ENCODE measurements at places on chromosomes 4 and X. TPM values are rescaled to one million over a fixed set of nuclear protein-coding genes. Genes with fewer than 3 reads are reported as not detected.

Gene CT45A1
- not detected for total RNA-seq

Gene ZNF182
- 1.6 TPM for total RNA-seq

DNA sequence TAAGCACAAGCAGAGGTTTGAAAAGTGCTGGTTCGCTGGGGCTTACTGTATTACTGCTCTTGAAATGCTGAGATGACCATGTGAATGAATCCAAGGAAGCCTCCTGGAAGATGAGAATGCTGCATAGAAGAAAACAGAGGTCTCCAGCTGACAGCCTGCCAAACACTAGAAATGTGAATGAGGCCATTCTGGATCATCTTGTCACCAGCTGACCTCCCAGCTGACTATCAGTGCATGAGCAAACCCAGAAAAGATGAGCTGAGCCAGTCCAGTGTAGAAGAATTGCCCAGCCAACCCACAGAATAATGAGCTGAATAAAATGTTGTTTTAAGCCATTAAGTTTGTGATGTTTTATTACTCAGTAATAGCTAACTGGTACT lies 49.1 kb upstream of the DYNLT3 start:
- no peak overlapping the region for H3K4me3 ChIP-seq
- H3K36me3 ChIP-seq, result no peaks in the 10 kb centered on the region
- peak; percentile 19 for DNase-seq
- H3K27me3 ChIP-seq, result no peaks in the 10 kb centered on the region
- H3K27ac ChIP-seq, result no peak overlapping the region

GRCh38 chr4:106343865-106344646 lies 24.5 kb downstream of the GIMD1 start:
- H3K36me3 ChIP-seq, result peaks cover 37% of the 10 kb centered on the region
- DNase-seq, result no peak
- peaks cover 15% of the 10 kb centered on the region for H3K4me1 ChIP-seq
- 0 out of 2 replicates have a peak overlapping the region, but pooled peaks have one; percentile 0 for H3K27ac ChIP-seq

DNA sequence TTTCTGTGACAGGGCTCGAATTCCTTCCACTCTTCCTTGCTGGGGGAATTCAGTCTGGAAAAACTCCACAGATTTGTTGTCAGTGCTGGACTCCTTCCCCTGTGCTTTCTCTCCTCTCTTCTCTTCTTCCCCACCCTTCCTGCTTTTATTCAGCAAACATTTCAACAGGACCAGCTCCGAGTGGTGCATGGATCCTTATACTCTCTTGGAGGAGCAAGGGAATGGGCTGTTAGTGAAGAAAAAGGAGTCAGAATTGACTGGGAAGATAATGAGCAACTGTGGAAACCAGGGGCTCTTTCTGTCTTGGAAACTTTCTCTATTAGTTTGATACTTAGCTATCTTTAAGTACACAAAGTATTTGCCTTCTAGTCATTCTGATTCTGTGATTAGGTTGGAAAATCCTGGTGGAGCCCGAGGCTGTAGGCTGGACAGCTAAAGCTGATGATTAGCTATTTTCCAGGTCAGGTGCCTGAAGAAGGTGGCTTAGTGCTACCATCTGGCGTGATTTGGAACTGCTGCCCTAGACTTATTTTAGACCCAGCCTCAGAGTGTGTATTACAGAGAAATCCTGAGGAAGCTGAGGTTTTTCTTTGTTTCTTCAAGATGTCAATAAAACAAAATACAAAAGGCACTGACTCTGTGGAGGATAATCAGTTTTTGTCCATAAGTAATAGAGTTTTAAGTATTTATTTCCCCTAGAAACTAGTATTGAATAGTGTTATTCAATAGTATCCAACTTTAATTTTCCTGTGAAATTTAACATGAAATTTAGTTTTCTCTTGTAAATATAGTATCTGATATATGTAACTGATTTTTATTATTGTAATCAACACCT lies 38.4 kb downstream of the NAP1L5 start:
- H3K4me1 ChIP-seq, result peaks cover 49% of the 10 kb centered on the region
- peak; percentile 87 for DNase-seq
- H3K36me3 ChIP-seq, result peaks cover 7% of the 10 kb centered on the region
- H3K27ac ChIP-seq, result peak overlapping the region; percentile 95
- no peaks in the 10 kb centered on the region for H3K27me3 ChIP-seq
- H3K4me3 ChIP-seq, result no peak overlapping the region

- H3K36me3 ChIP-seq, result no peaks in the 10 kb centered on the region
- H3K27ac ChIP-seq, result no peak overlapping the region
- DNase-seq, result peak; percentile 24
- H3K4me3 ChIP-seq, result no peak overlapping the region
- peaks cover 25% of the 10 kb centered on the region for H3K4me1 ChIP-seq
These were observed 349.8 kb downstream of the OPHN1 start for GRCh38 chrX:68083510-68083909.

DNA sequence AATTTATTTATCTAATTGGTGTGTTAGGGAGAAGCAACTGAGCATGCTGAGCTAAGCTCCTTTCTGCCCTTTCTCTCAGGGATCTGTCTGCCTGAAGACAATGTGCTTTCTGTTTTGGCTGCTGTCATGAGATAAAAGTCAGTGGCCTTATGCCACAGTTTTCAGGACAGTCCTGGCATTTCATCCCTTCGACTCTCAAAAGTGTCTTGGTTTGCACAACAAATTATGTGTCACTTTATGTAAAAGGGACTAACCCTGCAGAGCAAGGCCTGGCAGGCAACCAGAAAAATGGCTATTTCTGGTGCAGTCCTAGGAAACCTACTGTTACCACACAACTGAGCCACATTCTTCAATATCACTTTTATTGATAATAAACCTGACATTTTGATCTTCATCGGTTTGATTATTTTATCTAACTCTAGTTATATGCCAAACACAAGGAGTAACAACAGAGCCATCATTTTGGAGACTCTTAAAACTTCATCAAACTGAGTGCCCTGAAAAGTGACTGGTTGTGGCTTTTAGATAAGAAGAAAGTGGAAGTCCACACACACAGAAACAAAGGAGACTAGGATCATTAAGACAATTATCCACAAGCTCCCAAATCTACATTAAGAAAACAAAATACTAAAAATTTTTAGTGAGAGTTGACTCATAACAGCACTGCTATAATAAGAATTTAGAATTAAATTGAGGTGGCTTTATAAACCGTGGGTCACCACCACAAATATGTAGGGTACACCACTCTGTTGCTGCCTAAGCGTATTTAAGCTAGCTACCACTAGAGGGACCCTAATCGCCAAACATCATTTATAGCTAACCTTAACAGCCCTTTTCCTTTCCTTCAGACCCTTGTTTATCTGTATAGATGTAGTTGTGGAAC lies 95.9 kb upstream of the PTPN13 start:
- no peaks in the 10 kb centered on the region for H3K27me3 ChIP-seq
- peaks cover 50% of the 10 kb centered on the region for H3K4me1 ChIP-seq
- H3K27ac ChIP-seq, result peak overlapping the region; percentile 53
- H3K36me3 ChIP-seq, result no peaks in the 10 kb centered on the region

Gene XAGE2
- not detected for total RNA-seq

DNA sequence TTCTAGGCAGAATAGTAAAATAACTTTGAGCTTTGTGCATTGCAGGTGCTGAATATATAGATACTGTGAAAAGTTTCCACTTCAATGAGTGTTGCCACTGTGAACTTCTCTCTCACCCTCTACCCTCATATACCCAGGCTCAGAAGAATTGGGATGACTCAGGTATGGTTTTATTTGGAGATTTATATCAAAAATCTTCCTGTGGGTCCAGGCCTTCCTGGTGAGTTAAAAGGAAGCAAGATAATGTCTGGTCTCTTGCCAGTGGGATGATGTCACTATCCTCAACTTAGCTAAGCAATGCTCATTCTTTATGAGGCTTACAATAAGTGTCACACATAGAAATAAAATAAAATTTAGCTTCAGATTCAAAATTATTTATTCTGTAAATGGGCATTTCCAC lies 153.3 kb upstream of the TENT5D start:
- H3K27me3 ChIP-seq, result no peaks in the 10 kb centered on the region
- no peak overlapping the region for H3K4me3 ChIP-seq
- H3K36me3 ChIP-seq, result no peaks in the 10 kb centered on the region
- DNase-seq, result no peak
- H3K27ac ChIP-seq, result no peak overlapping the region

Gene SHOX
- not detected for total RNA-seq

Gene CT45A10
- total RNA-seq, result not detected

DNA sequence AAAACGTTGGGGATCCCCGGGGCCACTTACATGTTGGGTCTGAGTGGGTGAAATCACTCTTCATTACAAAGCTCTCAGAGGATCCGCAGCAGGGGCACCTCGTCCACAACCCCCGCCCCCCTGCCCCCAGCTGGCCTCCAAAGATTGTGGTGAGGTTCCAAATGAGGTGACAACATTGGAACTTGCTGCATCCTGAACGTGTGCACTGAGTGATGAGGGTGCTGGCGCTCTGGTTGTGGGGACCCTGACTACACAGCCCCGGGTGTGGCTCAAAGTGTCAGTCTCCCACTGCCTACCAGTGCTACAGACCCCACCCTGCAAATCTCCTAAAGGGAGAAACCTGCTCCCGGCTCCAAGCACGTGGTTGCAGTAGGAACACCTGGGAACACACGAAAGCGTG lies 111.9 kb downstream of the PHKA2 start:
- H3K36me3 ChIP-seq, result no peaks in the 10 kb centered on the region
- H3K4me1 ChIP-seq, result peaks cover 8% of the 10 kb centered on the region
- no peak for DNase-seq
- H3K4me3 ChIP-seq, result no peak overlapping the region

DNA sequence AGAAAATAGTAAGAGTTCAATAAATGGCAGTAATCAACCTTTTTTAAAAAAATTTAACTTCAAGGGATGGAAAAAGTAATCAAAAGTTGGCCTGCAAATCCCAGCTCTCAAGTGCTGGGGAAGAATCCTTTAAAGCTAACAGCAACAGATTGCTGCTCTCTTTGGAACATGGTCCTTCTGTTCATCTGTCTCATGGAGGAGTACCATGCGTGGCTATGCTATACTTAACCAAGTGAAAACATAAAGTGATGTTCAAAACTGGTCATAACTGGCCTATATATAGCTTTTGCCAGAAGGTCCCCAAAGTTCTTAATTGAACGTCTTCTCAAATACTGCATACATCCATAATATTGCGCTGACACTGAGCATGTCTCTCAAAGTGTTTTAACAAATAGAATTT lies 154.4 kb downstream of the GABRB1 start:
- H3K27me3 ChIP-seq, result no peaks in the 10 kb centered on the region
- no peak overlapping the region for H3K4me3 ChIP-seq
- H3K4me1 ChIP-seq, result no peaks in the 10 kb centered on the region
- H3K27ac ChIP-seq, result no peak overlapping the region
- no peak for DNase-seq

Gene OTUD6A
- total RNA-seq, result not detected

Gene CDKL5
- 2.0 TPM for total RNA-seq

DNA sequence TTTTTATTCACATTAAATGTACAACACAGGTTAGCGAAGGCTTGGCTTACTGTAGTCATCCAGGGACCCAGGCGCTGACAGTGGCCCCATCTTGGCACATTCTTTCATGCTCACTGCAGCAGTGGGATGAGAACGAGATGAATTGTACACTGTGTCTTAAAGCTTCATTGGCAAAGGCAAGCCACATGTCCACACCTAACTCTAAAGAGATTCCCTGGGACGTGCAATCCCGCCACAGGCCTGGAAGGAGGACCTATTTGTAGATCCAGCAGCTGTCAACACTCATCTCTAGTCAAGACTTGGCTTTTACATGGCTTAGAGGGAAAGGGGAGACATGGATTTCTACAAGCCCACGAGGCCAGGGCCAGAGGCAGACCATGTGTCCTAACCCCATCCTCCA lies 16.1 kb upstream of the CXCR3 start:
- DNase-seq, result no peak
- no peak overlapping the region for H3K4me3 ChIP-seq
- H3K36me3 ChIP-seq, result no peaks in the 10 kb centered on the region
- no peak overlapping the region for H3K27ac ChIP-seq

Gene TCEAL6
- total RNA-seq, result not detected

Gene TMEM31
- not detected for total RNA-seq

GRCh38 chr4:1684506-1685234 lies 557 bp upstream of the FAM53A start:
- no peak for DNase-seq
- no peaks in the 10 kb centered on the region for H3K36me3 ChIP-seq
- H3K4me3 ChIP-seq, result peak overlapping the region; percentile 40
- H3K27me3 ChIP-seq, result no peaks in the 10 kb centered on the region
- H3K27ac ChIP-seq, result no peak overlapping the region

- no peaks in the 10 kb centered on the region for H3K27me3 ChIP-seq
- DNase-seq, result no peak
- H3K4me3 ChIP-seq, result no peak overlapping the region
- no peaks in the 10 kb centered on the region for H3K36me3 ChIP-seq
- peaks cover 11% of the 10 kb centered on the region for H3K4me1 ChIP-seq
- no peak overlapping the region for H3K27ac ChIP-seq
These were observed 118.1 kb upstream of the NEIL3 start for GRCh38 chr4:177191586-177191985.

Gene GSPT2
- 5.2 TPM for total RNA-seq

Gene AFP
- total RNA-seq, result not detected

DNA sequence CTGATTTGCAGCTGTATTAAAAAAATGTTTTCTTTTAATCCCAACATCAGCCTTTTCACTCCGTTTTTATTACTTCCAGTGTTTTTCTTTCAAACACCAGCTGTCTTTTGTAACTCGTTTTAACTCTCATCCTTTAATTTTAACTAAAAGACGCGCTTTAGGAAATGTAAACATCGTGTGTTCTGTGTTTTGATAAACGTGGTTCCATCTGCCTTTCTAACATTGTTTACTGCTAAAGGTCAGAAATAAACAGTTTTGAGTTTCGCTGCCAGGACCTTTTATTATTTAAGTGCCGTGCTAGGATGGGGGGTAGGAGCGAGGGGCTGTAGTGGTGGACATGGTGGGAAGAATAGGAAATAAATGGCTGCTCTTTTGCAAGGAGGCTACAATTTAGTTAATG lies 1.5 kb downstream of the N4BP2 start:
- peak overlapping the region; percentile 92 for H3K27ac ChIP-seq
- H3K4me1 ChIP-seq, result peaks cover 20% of the 10 kb centered on the region
- peak overlapping the region; percentile 78 for H3K4me3 ChIP-seq
- H3K36me3 ChIP-seq, result no peaks in the 10 kb centered on the region
- peak; percentile 27 for DNase-seq

DNA sequence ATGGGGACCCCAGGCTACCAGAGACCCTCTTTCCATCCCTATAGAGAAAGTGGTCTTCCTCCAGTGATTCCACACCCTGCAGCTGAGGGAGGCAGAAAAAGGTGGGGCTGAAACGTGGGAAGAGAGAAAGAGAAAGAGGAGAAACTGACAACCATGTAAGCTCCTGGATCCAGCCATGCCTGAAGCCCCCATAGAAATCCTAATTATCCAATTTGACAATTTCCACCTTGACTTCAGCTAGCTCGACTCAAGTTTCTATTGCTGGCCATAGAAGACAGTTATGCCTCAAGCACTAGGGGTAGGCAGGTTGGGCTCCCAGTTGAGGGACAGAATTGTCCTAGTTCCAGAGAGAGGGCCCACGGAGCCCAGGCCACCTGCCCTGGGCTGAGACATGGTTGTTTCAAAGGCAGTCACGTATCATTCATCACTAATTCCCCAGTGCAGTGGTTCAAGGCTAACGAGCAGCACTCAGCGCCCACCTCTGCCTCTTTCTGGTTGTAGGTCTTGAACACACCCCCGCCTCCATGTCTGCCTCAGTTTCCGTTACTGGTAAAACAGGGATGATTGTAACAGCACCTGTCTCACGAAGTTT lies 39.8 kb upstream of the ASMTL start:
- no peak overlapping the region for H3K4me3 ChIP-seq
- H3K4me1 ChIP-seq, result no peaks in the 10 kb centered on the region
- H3K27me3 ChIP-seq, result no peaks in the 10 kb centered on the region
- H3K36me3 ChIP-seq, result no peaks in the 10 kb centered on the region

Gene CYBB
- total RNA-seq, result not detected

Data from GM23248 (cell line).